ENCODE measurements at places on chromosomes 6 and 20. TPM values are rescaled to one million over a fixed set of nuclear protein-coding genes. Genes with fewer than 3 reads are reported as not detected.

The GLP1R gene
- not detected for total RNA-seq

The MARCKS gene
- 35.3 TPM for total RNA-seq

The DNAAF9 gene
- total RNA-seq: 7.4 TPM

The ULBP2 gene
- 0.69 TPM for total RNA-seq

The PTGIS gene
- total RNA-seq: 4.4 TPM

The LINC00237 gene
- total RNA-seq: not detected

DNA sequence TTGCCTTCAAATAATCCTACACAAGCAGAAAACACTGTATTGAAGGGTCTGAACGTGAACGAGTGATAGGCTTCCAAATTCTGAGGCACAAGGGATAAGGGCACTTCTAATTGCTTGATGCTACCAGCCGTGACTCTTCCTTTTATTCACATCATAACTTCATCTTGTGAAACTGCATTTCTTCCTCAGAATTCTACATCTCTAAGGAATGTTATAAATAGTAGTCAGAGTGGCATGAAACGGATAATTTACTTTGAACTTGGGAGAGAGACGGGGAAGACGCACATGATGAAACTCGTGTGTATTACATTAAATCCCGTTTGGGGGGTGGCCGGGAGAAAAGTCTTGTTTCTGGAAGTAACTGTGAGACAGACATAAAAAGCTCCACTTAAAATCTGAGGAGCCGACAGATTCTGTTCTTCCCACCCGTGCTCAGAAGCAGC, 754 bp downstream of the HDDC2 start:
- H3K36me3 ChIP-seq: peaks cover 34% of the 10 kb centered on the region
- DNase-seq: no peak

GRCh38 chr6:168078943-168079405, at the start of gene FRMD1:
TSS of gene FRMD1 (minus strand) at chr6:168079212. CDS start at chr6:168079094, 118 bp downstream.
- H3K36me3 ChIP-seq: no peaks in the 10 kb centered on the region
- no peak within 1 kb of the TSS for H3K4me3 ChIP-seq
- peaks cover 13% of the 10 kb centered on the region for H3K4me1 ChIP-seq
- no peaks in the 10 kb centered on the region for H3K27me3 ChIP-seq
- H3K27ac ChIP-seq: no peak within 1 kb of the TSS

DNA sequence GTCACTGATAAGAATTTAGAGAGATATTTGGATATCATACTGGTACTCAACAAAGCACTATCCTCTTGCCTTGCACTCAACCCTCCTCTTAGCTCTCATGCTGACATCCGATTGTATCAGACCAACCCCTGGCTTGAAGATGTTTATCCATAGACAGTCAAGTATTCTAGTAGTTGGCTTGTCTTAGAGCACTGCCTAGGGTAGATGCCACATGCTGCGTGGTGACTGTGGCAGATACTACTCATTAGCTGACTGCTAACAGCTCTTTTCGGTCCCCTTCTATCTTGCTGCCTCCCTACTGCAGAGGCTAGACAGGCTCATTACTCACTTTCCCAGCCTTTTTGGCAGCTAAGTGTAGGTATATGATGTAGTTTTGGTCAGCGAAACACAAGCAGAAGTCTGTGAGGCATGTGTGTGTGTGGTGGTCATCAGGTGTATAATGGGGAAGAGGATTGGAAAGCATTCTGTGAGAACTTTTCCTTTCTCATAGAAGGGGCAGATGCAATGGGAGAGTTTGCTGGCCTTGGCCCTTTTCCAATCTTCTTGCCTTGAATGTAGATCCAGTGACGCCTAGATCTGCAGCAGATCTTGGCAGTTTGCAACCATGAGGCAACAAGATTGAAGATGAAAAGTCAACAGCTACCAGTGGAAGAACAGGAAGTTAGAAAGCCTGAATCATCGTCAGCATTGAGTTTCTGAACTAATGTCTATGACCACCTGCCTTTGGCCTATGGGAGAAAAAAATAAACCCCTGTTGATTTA, 4.4 kb upstream of the IFNGR1 start:
- no peak overlapping the region for H3K27ac ChIP-seq
- DNase-seq: peak; percentile 7
- no peak overlapping the region for H3K4me3 ChIP-seq
- peaks cover 5% of the 10 kb centered on the region for H3K4me1 ChIP-seq
- H3K27me3 ChIP-seq: no peaks in the 10 kb centered on the region

DNA sequence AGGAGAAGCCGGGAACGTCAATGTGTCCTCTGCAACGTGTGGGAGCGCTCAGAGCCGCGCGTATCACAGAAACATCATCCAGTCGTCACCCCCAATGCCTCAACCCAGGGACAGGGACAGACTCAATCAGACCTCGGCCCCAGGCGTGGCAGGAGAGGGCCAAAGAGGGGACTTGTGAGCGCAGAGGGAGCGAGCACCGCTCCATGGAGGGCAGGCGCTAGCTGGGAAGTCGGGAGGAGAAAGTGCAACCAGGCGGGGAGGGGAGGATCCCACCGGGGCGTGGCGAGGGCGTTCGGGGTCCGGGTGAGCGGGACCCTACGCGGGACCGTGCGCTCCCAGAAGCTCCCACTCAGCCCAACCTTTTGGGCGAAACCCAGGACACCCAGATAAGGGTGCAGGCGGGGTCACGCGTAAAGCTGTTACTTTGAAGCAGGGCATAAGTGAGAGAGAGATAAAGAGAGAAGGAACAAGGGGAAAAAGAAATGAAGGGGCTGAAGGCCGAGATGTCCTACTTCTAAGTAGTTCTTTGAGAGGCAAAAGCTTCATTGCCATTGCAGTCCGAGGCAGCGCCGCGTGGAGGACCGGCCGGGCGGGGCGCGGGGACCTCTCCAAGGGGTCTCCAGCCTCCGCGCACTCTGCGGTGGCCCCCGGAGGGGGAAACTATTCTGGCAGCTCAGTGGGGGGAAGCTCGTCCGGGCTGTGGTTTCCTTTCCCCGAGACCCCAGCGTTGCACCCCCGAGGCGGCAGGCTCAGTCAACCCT, 862 bp upstream of the SOBP start:
- no peak for DNase-seq
- H3K27me3 ChIP-seq: peaks cover 6% of the 10 kb centered on the region
- H3K36me3 ChIP-seq: no peaks in the 10 kb centered on the region
- H3K4me1 ChIP-seq: peaks cover 32% of the 10 kb centered on the region

DNA sequence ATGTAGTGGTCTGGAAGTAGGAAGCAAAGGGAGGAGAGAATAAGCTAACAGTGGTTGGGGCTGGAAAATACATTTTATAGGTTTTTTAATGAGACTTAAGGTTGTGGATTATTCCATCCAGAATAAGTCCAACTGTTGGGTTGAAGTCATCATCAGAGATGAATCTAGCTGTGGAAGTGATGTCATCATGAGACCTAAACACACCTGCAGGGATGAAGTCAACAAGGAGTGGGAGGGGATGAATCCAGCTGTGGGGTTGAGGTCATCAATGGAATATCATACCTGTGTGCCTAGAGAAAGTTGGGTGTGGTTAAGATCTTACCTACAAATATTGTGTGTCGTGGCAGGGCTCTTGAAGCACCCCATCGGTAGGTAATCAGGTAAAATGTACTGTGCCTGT, 730.7 kb downstream of the RFPL4B start:
- no peak overlapping the region for H3K27ac ChIP-seq
- H3K4me1 ChIP-seq: no peaks in the 10 kb centered on the region
- H3K4me3 ChIP-seq: no peak overlapping the region
- DNase-seq: no peak
- no peaks in the 10 kb centered on the region for H3K36me3 ChIP-seq

DNA sequence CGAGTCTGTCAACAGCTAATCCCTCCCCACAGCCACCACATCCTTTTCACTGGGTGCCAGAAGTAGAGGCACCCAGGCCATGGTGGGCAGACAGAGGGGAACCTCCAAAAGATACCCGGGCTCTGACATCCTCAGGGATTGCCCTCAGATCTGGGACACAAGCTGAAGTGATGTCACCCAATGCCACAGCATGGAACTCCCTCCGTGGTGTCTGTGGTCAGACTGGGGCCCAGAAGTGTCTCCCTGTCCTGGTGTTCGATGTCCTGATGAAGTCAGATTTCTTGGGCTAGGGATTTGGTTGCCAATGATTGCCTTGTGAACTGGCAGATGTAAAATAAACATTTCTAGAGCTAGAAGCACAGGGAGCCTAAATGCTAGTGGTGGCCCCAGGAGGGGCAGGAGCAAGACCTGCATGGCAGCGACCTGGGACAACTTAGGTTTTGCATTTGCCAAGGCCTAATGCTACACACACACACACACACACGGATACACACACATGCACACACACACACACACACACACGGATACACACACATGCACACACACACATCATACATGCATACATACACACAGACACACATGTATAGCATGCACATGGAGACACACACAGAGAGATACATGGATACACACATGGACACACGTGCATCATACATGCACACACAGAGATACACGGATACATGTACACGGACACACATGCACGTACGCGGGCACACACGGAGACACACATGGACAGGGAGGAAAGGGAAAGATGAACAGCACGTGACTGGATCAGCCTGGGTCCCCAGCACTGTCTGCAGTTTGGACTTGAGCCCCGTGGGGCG, 221.0 kb downstream of the NFATC2 start:
- H3K4me1 ChIP-seq: no peaks in the 10 kb centered on the region
- H3K4me3 ChIP-seq: no peak overlapping the region
- no peak overlapping the region for H3K27ac ChIP-seq
- no peaks in the 10 kb centered on the region for H3K27me3 ChIP-seq
- DNase-seq: no peak

- H3K36me3 ChIP-seq: peaks cover 3% of the 10 kb centered on the region
- H3K27me3 ChIP-seq: no peaks in the 10 kb centered on the region
- H3K4me3 ChIP-seq: no peak overlapping the region
- DNase-seq: no peak
- H3K27ac ChIP-seq: no peak overlapping the region
These were observed 44.7 kb downstream of the VAPB start for GRCh38 chr20:58433759-58434158.

DNA sequence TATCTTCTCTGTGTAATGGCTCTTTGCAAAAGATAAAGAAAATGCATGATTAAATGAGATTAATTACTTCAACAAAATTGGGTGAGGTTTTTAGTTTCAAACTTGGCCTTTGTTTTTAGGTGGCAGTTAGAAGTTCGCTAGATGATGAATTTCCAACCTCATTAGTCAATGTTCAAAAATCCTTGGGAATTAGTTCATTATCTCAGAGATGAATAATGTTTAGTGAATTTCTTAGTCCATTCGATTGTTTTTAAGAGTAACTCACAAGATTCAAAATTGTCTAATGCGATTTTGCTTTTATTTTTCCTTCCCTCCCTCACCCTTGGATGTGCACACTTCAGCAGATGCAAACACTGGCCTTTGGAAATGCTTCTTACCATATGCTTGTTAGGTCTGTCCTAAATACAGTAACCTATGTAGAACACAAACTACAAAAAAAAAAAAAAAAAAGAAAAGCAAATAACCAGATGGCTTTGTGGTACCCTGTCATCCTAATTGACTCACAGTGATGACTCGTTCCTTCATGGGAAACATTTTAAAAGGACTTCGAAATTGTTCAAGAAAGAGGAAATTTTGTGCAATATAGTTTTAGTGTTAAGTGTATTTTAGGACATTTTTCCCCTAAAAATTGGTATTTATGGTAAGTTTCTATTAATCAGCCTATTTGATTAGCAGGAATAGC, 66.7 kb downstream of the FAM229B start:
- no peaks in the 10 kb centered on the region for H3K36me3 ChIP-seq
- H3K27me3 ChIP-seq: no peaks in the 10 kb centered on the region
- H3K27ac ChIP-seq: no peak overlapping the region
- no peak overlapping the region for H3K4me3 ChIP-seq
- no peaks in the 10 kb centered on the region for H3K4me1 ChIP-seq

DNA sequence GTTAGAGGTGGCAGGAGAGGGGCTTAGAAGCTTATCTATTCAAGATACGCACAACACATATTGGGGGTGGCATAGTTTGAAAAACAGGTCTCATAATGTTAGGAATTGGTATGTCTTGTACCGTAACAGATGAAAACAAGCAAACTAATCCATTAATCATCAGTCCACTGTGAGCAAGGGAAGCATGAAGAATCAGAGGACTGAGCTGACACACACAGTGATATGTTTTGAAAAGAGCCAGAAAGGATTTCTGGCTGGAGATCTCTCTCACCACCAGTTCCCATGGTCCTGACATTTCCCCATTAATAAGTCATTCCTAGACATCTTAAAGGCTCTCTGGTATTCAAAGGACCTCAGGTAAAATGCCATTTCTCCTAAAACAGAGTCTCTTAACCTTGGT, 158.8 kb upstream of the PHACTR1 start:
- no peak overlapping the region for H3K4me3 ChIP-seq
- H3K4me1 ChIP-seq: no peaks in the 10 kb centered on the region
- H3K36me3 ChIP-seq: no peaks in the 10 kb centered on the region
- no peak for DNase-seq

- no peaks in the 10 kb centered on the region for H3K36me3 ChIP-seq
- H3K27ac ChIP-seq: no peak overlapping the region
- no peak for DNase-seq
- H3K4me3 ChIP-seq: no peak overlapping the region
- H3K27me3 ChIP-seq: no peaks in the 10 kb centered on the region
- no peaks in the 10 kb centered on the region for H3K4me1 ChIP-seq
These were observed 9.6 kb downstream of the MOXD1 start for GRCh38 chr6:132391391-132392269.

DNA sequence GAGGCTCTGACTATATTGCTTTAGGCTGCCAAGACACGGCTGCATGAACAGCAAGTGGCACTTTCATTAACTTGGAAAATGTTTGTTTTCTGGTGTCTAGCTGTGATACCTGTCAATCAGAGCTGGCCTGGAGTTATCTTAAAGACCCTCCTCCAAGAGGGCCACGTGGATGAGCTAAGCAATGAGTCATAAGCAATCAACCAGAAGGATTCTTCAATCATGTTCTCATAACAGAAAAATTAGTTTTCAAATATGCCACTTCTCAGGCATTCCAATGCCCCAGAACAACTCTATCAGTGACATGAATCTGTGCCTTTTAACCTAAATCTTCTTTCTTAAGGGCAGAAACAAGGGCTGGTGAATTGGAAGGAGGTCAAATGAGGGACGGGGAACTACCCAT, 283.0 kb downstream of the HTR1B start:
- H3K27ac ChIP-seq: peak overlapping the region; percentile 26
- H3K4me1 ChIP-seq: peaks cover 5% of the 10 kb centered on the region
- H3K4me3 ChIP-seq: no peak overlapping the region
- DNase-seq: no peak
- no peaks in the 10 kb centered on the region for H3K27me3 ChIP-seq

Measured in Panc1 (cell line).